ENCODE measurements at places on chromosomes 5 and 9.

GRCh38 chr5:142600092-142600491 lies 85.8 kb downstream of the FGF1 start:
- no peak for DNase-seq

GRCh38 chr9:117528225-117528624 lies 113.4 kb upstream of the ASTN2 start:
- no peak for DNase-seq

DNA sequence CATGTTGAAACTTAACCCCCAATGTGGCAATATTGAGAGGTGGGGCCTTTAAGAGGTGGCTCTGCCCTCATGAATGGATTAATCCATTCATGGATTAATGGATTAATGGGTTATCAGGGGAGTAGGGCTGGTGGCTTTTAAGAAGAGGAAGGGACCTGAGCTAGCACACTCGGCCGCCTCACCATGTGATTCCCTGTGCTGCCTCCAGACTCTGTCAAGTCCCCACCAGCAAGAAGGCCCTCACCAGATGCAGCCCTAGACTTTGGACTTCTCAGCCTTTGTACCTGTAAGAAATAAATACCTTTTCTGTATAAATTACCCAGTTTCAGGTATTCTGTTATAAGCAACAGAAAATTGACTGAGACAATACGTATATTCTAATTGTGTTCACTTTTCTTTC lies 272.2 kb upstream of the DMRT1 start:
- DNase-seq, result no peak

GRCh38 chr5:11387382-11387781 lies 516.9 kb downstream of the CTNND2 start:
- no peak for DNase-seq

DNA sequence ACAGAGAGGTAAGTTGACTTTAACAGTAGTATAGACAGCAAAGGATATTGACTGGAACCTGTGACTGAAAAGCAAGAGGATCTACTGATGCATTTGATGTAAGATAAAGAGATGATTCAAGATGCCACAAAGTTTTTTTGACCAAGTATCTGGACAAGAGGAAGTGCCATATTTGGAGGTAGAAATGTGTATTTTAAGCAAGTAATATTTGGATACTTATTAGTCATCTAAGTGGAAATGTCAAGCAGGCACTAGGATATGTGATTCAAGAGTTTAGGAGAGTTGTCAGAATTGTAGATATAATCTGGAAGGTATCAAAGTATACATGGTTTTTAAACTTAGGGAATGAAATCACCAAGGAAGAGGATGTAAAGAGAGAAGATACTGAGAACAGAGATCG lies 686.1 kb upstream of the CHD1 start:
- DNase-seq, result no peak

GRCh38 chr9:13481274-13481673 lies 201.8 kb upstream of the MPDZ start:
- no peak for DNase-seq

DNA sequence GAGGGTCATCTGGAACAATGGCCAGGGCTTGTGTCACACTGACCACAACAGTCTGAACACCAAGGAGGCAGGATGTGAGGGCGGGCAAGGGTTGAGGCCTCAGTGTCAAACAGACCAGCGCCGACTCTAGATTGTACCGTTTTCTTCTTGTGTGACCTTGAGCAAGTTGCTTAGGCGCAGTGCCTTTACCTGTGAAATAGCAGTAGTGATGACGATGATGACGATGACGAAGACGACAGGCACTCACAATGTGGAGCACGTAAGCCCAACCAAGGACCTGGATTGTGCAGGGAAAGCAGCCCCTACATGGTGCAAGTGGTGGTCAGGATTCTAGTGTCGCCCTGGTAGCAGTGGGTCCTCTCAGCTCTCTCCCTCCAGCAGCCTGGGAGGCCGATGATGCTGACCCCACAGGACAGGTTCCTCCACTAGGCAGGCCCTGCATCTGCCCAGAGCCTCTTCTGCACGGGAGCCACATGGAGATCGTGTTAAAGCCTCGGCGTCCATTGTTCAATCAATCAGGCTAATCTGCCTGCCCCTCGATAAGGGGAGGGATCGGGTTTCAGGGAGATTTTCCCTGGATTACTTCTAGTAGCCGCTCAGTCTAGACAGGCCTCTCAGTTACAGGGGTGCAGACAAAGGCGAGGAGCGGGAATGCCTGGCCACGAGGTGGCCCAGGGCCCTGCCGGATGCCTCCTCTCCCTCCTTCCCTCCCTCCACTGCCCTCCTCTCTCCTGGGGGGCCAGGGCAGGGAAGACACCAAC lies 91.7 kb downstream of the MACROH2A1 start:
- DNase-seq, result no peak

DNA sequence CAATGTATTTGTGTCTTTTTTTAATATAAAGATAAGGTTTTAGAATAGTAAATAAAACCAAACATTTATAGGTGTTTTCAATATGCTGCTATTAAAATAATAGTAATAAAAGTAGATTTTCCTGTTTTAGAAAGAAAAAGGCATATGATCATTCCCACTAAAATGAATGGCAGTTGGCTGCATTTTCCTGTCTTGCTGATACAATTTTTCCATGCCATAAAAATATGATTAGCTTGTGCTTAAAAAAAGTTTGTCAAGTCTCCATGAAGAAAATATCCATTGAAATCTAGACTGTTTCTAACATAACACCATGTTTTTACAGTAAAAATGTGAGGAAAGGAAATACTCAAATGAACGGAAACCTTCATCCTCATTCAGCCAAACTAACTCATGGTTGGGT lies 65.0 kb downstream of the FBXL7 start:
- DNase-seq, result no peak

GRCh38 chr9:76987594-76988200 lies 31.8 kb upstream of the FOXB2 start:
- DNase-seq, result no peak

GRCh38 chr5:170474489-170475274 lies 29.1 kb upstream of the KCNIP1 start:
- no peak for DNase-seq

GRCh38 chr9:90459321-90459720 lies 183.3 kb downstream of the DIRAS2 start:
- no peak for DNase-seq

DNA sequence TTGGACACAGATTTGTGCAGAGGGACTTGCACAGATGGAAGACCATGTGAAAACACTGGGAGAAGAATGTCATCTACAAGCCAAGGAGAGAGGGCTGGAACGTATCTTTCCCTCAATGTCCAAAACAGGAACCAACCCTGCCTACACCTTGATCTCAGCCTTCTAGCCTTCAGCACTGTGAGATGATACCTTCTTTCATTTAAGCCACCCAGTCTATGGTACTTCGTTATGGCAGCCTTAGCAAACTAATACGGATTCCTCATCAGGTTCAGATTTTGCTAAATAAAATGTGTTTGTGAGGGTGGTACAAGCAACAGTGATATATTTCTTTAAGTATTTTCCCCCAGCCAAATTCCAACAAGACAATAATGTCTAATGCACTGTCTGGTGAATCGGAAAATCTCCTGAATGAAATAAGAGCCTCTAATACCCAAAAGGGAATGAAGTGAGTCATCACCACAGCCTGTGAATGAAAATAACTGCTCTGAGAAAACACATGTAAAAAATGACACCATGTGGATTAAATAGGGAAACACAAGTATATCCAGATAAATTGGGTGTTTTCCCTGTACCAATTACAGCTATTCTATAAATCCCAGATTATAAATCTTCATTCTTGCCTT lies 182.8 kb upstream of the TARS1 start:
- no peak for DNase-seq

DNA sequence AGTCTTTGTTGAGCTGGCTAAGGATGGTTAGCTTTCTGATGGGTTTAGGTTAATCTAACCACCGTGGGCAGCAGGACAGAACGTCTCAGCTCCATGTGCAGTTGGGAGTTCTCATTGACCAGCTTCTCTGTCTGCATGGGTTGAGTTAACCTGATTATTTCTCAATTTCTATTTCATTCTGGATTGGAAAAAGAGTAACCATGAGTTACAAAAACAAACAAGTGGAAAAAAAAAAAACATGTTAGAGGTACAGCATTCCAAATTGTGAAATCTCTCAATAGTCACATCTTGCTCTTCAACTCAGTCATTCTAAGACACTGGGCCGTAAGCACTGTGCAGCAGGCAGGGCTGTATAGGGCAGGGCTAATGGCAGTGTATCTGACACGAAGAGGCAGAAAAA lies 343.7 kb upstream of the KLF4 start:
- no peak for DNase-seq

GRCh38 chr5:156376751-156377150 lies 49.8 kb downstream of the SGCD start:
- DNase-seq, result no peak

DNA sequence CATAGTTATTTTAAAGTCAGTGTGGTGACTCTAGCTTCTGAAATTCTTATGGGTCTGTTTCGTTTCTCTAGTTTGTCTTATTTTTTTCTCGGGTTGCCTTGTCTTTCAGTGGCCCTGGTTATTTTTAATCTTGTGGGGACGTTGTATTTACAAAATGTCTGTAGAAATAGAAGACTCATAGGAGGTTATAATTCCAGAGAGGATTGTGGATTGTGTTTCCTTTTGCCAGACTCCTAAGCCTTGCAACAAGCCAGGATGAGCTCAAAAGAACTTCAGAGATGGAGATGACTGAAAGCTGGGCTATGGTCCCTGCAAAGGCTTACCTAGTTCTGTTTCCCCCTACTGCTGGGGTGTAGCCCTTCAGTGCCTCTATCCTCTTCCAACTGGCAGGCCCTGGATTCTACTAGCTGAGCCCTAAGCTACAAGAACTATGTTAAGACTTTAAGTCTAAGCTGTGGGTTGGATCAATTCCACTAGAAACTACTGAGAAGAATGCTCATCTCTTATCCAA lies 32.2 kb upstream of the LECT2 start:
- DNase-seq, result no peak

GRCh38 chr9:88710449-88710848 lies 175.5 kb downstream of the NXNL2 start:
- DNase-seq, result no peak

DNA sequence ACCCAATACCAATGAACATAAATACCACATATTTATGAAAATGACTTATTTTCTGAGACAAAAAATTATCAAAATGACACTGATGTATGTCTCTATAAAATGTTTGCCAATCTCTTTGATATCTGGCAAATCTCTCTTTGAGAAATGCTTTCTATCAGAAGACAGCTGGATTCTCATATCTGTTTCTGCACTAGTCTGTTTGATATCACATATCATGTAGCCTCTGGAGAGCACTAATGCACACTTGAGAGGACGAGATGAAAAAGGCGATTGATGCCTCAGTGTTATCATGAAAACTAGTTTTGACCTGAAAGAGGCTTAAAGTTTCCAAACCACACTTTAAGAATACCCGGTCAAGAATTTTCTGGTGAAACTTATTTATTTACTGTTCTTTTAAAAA lies 29.1 kb upstream of the ANKRD55 start:
- DNase-seq, result no peak

All from CD4-positive, alpha-beta T cell treated with Interleukin-1 beta for 1 hour (primary cell).